ENCODE measurements at places on chromosomes 3 and 15. TPM values are rescaled to one million over a fixed set of nuclear protein-coding genes. Genes with fewer than 3 reads are reported as not detected.

The DPPA4 gene
- not detected for total RNA-seq

The PARP14 gene
- total RNA-seq: 11.0 TPM

The ANKUB1 gene
- total RNA-seq: not detected

The CCDC54 gene
- total RNA-seq: not detected

The ROBO2 gene
- total RNA-seq: not detected

The TMF1 gene
- 17.4 TPM for total RNA-seq

The HEXA gene
- 151 TPM for total RNA-seq

The FANCD2OS gene
- total RNA-seq: not detected

The PPP1R14D gene
- 0.28 TPM for total RNA-seq

The ITGA11 gene
- total RNA-seq: 2.9 TPM

The KLHL40 gene
- not detected for total RNA-seq

The SLC28A2 gene
- total RNA-seq: not detected

The LMCD1 gene
- total RNA-seq: 75.6 TPM

The SLC22A13 gene
- total RNA-seq: not detected

The EPHA6 gene
- 0.11 TPM for total RNA-seq

The IL16 gene
- total RNA-seq: not detected

The TJP1 gene
- total RNA-seq: 78.7 TPM

The LHFPL4 gene
- 0.06 TPM for total RNA-seq

The KCNMB2 gene
- total RNA-seq: not detected

The TLNRD1 gene
- 17.6 TPM for total RNA-seq

The CYP1A1 gene
- 3.1 TPM for total RNA-seq

The AHSG gene
- not detected for total RNA-seq

The KCNH8 gene
- total RNA-seq: not detected

The C2CD4A gene
- 0.02 TPM for total RNA-seq

The RHOV gene
- total RNA-seq: 5.3 TPM

The PDIA3 gene
- 323 TPM for total RNA-seq

The CCR8 gene
- not detected for total RNA-seq

The SH3GL3 gene
- 0.68 TPM for total RNA-seq

Measured in A549 treated with DMSO at 1 μM for 4 hours (cell line).